NCI-H1694 treated with DMSO at 0.1 percent for 48 hours (cell line): ENCODE measurements at places on chromosomes 1 and 21.

GRCh38 chr1:61157468-61157987 lies 75.2 kb downstream of the NFIA start:
- no peak for DNase-seq

GRCh38 chr1:36132029-36132428 lies 7.0 kb upstream of the COL8A2 start:
- DNase-seq: no peak

DNA sequence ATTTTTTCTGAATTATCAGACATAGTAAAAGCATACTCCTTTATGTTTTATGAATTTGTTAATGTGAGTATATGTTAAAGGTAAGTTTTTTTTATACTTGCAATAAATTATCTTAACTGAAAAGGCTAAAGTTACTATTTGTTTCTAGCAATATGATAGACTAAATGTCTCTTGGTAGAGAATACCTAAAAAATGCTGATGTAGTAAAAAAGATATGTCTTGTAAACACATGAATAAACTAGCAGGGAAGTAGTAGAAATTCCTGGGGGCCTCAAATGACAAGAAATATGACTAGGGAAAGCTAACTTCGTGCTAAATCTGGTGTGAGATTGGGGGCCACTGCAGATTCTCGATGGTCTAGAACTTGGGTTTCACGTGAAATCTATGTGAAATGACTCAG lies 188.1 kb upstream of the CACNA1E start:
- DNase-seq: no peak

- DNase-seq: no peak
These were observed 154.9 kb downstream of the GLUL start for GRCh38 chr1:182236651-182237077.

DNA sequence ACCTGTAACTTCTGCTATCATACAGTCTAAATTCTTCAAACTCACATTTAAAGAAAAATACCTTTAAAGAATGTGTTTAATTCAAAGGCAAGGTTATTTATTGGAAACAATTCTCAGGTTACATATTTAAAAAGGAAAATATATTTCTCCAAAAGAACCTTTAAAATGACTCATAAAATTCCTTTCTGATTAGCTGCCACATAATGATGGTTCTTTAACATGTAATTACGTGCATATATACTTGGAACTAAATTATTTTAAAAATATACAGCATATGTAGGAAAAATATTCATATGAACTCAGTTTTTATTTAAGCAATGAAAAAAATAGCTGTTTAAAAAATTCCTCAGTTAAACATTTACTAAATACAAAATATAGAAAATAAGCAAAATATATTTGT lies 173.6 kb downstream of the COP1 start:
- DNase-seq: no peak

DNA sequence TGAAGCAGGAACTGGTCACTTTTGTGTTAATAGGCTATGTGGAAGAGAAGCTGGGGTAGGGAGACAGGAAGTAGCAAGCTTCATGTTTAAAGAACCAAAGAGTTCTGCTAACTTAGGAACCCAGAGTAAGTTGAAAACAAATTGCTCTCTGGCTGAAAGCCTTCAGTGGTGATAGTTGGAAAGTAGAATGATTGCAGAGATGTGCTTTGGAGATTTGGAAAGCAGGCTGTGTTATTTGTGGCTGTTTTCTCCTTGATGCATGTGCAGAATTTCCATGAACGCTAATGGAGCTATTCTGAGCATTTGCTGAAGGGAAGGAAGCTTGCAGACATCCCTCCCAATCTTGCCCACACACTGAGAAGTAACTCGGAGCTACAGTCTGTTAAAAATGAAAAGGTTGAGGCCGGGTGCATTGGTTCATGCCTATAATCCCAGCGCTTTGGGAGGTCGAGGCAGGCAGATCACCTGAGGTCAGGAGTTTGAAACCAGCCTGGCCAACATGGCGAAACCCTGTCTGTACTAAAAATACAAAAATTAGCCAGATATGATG lies 45.7 kb downstream of the TCEANC2 start:
- no peak for DNase-seq

GRCh38 chr1:85201340-85202091 lies 700 bp upstream of the SYDE2 start:
- DNase-seq: no peak

DNA sequence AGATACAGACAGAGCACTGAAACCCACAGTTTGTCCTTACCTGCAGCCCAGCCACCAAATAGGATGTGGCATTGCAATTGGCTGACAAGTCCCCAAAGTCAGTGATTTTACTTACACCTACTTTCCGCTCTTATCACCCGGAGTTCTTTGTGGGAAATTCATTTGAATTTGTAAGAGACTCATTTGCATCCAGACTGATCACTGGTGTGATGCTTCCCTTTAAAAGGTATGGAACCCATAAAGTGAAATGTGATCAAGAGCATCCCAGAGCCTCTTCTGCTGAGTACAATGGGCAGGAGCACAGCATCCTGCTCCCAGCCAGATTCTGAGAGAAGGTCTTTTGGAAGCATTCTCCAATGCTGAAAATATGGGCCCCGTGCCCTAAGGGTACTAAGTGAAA lies 161.4 kb downstream of the DAB1 start:
- no peak for DNase-seq

DNA sequence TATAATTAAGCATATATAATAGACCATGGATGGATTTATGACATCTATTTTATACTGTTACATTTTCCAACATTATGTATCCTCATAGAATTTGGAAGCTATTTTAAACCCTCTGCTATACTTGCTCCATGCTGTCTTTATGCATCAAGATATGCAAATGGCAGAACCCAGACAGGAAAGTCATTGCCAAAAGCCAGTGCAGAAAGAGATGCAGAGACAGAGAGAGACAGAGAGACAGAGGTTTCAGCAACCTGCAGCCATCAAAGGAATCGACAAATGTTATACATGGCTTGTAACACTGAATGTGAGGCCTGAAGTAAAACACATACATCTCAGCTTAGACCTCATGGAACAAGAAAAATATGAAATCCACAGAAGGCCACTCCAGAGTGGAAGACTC lies 7.5 kb upstream of the PTPRC start:
- no peak for DNase-seq

- no peak for DNase-seq
These were observed 52.7 kb upstream of the EIF4G3 start for GRCh38 chr1:21229246-21230000.

DNA sequence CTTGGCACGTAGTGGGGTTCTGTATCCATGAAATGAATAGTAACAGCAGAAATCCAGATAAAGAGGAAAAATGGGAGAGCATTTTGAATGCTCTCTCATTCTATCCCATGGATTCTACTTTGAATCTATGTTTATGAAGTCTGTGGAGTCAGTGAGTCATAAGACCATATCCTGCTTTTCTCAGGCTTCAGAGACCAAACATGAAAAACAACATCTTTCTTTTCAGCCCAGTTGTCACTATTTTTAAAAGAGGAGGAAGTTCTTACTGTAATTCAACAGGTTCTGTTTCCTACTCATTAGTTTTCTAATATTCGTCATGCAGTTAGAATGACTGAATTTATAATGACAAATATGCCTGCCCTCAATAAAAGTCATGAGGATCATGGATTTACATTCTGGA lies 39.4 kb upstream of the CD55 start:
- DNase-seq: no peak

DNA sequence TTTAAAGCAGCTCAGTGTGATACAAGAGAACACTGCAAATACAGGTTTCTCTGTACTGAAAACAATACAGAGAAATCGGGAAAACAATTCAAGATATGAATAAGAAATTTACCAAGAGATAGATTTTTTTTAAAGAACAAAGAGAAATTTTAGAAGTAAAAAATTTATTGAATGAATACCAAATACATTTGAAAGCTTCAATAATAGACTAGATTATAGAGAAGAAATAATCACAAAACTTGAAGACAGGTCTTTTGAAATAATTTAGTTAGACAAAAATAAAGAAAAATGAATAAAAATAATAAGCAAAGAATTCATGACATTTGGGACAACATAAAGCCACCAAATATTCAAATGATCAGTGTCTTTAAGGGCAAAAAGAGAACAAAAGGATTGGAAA lies 13.6 kb upstream of the FMO4 start:
- DNase-seq: no peak
